ENCODE measurements at places on chromosomes 1 and 21. TPM values are rescaled to one million over a fixed set of nuclear protein-coding genes. Genes with fewer than 3 reads are reported as not detected.

Gene BARHL2
- not detected for total RNA-seq

Gene GSTM1
- total RNA-seq = not detected

Gene FAM72B
- 9.0 TPM for total RNA-seq

Gene SYPL2
- total RNA-seq = 0.13 TPM

Gene KRTAP7-1
- total RNA-seq = not detected

Gene FCGR3A
- total RNA-seq = not detected

Gene TRIM67
- total RNA-seq = 0.10 TPM

Gene TAF12
- 13.3 TPM for total RNA-seq

Gene GBP2
- 1.1 TPM for total RNA-seq
